ENCODE measurements at places on chromosomes 12 and 14.

GRCh38 chr12:66035288-66035966, 95.1 kb downstream of the LLPH start:
- DNase-seq, result peak; percentile 18

DNA sequence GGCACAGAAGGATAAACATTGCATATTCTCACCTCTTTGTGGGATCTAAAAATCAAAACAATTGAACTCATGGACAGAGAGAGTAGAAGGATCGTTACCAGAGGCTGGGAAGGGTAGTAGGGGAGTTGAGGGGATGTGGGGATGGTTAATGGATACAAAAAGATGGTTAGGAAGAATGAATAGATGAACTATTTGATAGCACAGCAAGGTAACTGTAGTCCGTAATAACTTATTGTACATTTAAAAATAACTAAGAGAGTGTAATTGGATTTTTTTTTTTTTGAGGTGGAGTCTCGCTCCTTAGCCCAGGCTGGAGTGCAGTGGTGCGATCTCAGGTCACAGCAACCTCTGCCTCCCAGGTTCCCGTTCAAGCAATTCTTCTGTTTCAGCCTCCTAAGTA, 52.0 kb downstream of the NUBPL start:
- DNase-seq, result no peak

- DNase-seq, result no peak
Observed at GRCh38 chr12:57551637-57552305, 1.9 kb downstream of the KIF5A start.

DNA sequence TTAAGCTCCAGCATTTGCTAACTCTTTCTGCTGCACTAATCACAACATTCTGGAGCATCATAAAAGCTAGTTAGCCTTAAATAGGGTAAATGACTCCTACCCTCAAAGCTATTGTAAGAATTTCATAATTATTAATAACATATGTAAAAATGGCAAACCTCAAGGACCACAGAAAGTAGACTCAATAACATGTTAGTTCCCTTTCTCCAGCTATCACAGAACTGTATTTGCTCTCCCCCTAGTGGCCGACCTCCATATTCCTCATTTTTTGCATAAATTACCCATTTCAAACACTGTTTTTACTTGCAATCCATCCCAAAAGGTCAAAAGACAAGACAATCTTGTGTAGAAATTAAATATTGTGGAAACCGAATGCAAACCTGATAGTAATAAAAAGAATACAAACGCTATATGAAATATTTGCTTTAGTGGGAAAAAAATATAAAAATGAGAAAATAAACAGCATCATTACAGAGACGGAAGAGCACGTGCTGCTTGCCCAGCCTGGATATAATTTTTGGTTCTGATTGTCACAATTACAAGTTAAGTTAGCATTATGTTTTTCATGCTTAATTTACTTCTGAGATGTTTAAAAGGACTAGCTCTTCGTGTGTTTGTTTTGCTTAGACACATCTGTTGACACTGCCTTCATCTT, 97.9 kb downstream of the RERGL start:
- DNase-seq, result peak; percentile 24

DNA sequence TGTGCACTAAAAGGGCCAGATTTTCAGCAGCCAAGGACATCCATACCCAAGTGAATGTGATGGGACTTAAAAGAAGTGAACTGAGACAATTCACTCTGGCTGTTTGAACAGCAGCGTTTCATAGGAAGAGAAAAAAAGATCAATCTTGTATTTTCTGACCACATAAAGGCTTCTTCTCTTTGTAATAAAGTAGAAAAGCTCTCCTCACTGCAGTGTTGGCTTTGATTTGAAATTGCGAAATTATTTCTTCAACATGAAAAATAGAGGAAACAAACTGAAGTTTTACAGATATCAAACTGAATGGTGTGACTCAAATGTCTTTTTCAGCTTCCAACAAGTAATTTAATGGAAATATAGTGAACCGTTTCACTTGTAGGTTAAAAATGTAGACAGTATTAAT, 11.3 kb upstream of the KCNMB4 start:
- no peak for DNase-seq

GRCh38 chr12:98645572-98646067, 530 bp downstream of the APAF1 start:
- DNase-seq, result no peak

DNA sequence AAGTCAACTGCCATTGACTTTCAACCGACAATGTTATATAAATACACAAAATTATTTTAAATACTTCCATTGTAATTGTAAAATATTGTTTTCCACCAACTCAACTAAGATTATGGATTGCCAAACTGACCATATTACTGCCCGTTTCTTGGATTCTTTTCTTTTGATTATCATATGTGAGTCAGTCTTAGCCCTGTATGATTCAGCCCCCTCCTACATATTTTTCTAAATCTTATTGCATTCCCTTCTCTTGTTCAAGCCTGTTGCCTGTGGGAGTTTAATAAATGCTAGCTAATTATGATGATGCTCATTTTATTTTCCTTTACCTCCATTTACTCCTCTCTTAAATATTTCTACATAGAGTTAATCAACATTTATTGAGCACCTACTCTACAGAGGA, 6.8 kb downstream of the RASSF9 start:
- DNase-seq, result no peak

DNA sequence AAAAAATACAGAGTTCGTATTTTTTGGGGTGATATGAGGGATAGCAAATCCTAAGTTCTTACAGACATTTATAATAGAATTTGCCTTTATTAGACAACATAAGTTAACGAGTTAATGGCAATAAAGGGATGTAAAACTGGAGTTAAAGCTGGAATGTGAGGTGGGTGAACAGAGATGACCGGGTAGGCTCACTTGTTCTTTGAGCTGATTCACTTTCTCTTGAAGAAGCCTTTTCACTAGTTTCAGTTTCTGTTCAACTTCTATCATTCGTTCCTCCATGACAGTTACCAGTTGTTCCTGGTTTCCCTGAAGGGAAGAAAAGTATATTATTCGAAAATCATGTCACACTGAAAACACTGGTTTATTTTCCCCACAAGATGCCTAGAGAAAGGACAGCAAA, 57.7 kb upstream of the SAV1 start:
- no peak for DNase-seq

DNA sequence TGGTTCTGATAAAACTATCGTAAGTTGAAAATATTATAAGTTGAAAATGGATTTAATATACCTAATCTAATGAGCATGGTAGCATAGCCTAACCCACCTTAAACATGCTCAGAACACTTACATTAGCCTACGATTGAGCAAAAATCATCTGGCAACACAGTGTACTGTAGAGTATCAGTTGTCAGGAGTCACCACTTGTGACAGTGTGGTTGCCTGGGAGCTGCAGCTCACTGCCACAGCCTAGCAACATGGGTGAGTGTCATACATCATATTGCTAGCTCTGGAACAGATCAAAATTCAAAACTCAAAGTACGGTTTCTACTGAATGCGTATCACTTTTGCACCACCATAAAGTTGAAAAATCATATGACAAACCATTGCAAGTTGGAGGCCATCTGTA, 203.5 kb downstream of the ATXN7L3B start:
- no peak for DNase-seq

- DNase-seq, result peak; percentile 78
Observed at GRCh38 chr14:63045234-63045611, at the start of gene KCNH5. TSS of gene KCNH5 (minus strand) at chr14:63045458. CDS start at chr14:63045186, 272 bp downstream.

DNA sequence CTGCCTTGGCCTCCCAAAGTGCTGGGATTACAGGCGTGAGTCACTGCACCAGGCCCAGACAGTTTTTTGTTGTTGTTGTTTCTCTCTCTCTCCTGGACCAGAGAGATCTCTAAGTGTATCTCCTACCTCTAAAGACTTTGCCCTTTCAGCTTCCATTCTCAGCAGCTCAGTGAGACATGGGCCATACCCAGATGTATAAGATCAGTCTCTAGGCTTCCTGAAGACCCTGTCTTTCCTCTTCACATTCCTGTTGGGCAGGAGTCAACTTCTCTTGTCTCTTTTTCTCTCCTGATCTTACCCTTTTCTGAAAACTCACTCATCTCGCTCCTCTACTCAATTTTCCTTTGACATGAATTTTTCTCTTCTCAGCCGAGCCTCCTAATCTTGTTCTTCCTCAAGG, 42.0 kb downstream of the KCNK13 start:
- no peak for DNase-seq

DNA sequence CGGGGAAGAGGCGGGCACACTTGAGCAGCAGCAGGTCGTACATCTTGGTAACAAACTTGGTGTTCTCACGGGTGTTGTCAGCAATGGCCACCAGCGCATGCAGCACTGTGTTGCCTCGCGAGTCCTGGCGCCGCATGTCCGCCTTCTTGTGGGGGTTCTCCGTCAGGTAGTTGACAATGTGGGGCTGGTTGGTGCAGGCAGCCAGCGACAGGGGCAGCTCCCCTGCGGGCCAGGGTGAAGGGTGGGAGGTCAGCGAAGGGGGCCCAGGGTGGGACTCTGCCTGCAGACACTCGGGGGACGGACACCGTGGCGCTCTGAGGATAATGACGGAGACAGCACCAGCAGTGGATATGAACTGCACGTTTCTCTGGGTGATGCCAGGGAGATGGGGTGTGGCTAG, 34.5 kb downstream of the TRPV4 start:
- no peak for DNase-seq
